Activated naive CD4-positive, alpha-beta T cell (primary cell): ENCODE measurements at places on chromosomes 6 and 20.

DNA sequence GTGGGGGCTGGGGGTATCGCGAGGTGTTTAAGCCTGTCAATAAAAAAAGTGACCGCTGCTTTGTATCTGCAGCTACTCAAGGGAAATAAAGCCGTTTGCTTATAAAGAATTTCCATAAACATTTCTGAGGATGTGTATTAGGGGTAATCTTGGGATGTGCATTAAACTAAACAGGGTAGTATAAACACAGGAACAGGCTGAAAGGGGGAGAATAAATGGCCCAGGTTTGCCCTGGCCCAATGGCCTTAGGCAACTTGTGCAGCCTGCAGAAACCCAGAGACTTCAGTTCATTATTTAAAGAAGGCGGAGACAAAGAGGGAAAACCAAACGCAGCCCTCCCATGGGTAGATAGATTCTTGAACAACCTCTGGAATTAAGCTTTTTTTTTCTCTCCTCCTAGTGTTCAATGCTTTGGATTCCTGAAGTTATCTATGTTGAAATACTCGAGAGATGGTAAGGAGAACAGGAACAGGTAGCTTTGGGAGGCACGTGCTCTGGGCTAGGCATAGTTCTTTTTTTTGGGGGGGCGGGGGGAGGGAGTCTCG, 35.6 kb upstream of the SALL4 start:
- DNase-seq: no peak

GRCh38 chr6:13877051-13877450, 47.7 kb upstream of the RNF182 start:
- no peak for DNase-seq

DNA sequence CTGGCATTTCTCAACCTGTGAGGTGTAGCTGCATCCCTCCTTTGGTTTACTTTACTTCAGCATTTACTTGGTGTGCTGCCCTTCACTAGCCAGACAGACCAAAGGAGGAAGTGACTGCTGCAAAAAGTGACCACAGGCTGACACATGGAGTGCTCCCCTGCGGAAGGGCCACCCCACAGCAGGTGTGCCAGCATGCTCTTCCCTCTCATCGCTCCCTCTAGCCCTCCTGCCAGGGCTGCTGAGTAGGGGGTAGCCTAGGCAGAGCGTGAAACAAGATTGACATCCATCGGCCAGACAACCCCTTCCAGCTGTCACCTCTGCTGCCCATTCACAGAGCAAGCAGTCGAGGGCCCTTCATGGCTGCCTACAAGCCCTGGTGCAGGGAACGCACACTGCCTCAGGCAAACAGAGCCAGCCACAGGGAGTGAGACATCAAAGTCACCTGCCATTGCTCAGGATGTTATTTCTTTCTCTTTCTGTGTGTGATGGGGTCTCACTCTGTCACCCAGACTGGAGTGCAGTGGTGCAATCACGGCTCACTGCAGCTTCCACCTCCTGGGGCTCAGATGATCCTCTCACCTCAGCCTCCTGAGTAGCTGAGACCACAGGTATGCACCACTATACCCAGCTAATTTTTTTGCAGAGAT, 102.0 kb upstream of the RPS6KA2 start:
- DNase-seq: no peak

GRCh38 chr6:144063246-144063743, 32.1 kb downstream of the SF3B5 start:
- DNase-seq: no peak

GRCh38 chr6:41375598-41376151, 40.3 kb downstream of the NCR2 start:
- DNase-seq: no peak

DNA sequence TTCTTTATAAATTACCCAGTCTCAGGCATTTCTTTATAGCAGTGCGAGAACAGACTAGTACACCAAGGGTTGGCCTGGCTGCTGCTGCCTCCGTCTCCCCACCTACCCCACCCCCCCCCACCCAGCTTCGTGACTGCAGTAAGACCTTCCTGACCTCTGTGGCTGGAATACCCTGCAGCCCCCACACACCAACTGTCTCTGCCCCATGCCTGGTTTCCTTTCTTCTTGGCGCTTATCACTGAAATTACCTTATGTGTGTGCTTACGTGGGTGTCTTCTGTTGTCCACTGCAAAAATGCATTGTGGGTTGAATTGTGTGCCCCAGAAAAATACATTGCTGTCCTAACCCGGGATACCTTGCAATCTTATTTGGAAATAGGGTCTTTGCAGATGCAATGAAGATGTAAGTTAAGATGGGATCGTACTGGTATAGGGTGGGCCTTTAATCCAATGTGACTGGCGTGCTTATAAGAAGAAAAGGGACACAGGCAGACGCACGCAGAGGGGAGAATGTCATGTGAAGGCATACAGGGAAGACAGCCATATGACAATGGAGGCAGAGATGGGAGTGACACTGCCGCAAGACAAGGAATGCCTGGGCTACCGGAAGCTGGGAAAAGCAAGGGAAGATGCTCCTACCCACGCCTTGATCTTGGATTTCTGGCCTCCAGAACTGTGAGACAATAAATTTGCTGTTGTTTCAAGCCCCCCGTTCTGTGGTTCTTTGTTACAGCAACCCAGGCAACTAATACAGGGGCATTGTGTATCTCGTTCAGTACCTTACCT, 15.4 kb downstream of the SYNJ2 start:
- DNase-seq: no peak
